ENCODE measurements at places on chromosomes 1 and 21. TPM values are rescaled to one million over a fixed set of nuclear protein-coding genes. Genes with fewer than 3 reads are reported as not detected.

Gene SAMSN1
- 42.9 TPM for total RNA-seq

Gene CD247
- total RNA-seq = 252 TPM

Gene ERICH3
- total RNA-seq = 5.2 TPM

Gene AMY1B
- 0.14 TPM for total RNA-seq

Gene HSPB7
- total RNA-seq = under 0.01 TPM

Gene GUCA2A
- 0.57 TPM for total RNA-seq

Gene SPATA21
- not detected for total RNA-seq

Gene NGF
- 0.47 TPM for total RNA-seq

Gene CLEC20A
- 0.28 TPM for total RNA-seq

Gene PDPN
- total RNA-seq = 5.4 TPM

Gene RER1
- 58.6 TPM for total RNA-seq

Gene STYXL2
- 0.24 TPM for total RNA-seq

DNA sequence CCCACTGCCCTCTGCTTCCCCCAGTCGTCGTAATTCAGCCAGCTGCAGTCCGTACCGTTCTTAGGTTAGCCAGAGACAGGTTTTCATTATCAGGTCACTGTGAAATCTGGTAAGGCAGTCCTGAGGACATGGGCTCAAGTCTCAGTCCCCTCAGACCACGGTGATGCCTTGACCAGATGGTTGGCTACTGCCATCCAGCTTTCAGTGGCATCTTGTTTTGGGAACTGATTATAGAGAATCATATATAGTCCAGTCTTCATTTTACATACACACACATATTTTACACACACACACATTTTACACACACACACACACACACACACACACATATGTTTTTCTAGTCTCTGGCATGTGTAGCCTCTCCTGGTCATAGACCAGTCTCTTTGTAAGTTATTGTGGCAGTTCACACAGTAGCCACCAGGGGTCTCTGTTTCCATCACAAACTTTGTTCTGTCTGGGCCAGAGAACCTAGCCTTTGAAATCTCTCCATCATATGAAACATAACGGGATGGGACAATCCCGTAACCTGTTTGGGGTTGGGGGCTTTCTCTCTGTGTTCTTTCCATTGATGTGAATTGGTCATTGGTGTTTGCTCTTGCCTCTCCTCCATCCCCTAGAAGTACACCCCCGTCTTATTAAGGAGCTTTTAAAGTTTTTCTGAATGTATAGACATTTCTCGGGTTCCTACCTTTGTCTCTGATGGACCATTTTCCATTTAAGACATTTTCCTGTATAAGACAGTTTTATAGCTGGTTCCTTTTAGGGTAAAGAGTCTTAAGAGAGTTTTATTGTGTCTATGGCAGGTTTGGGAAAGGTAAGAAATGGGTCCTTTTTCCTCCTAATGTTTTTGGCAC is 8.4 kb upstream of the IKBKE start:
- H3K27me3 ChIP-seq = no peaks in the 10 kb centered on the region
- H3K4me1 ChIP-seq = peaks cover under 1% of the 10 kb centered on the region
- H3K4me3 ChIP-seq = no peak overlapping the region
- peak; percentile 85 for DNase-seq

GRCh38 chr1:205168291-205168690 is 43.2 kb downstream of the DSTYK start:
- peaks cover 22% of the 10 kb centered on the region for H3K36me3 ChIP-seq
- H3K27me3 ChIP-seq = no peaks in the 10 kb centered on the region
- no peaks in the 10 kb centered on the region for H3K4me1 ChIP-seq
- no peak for DNase-seq
- no peak overlapping the region for H3K27ac ChIP-seq

DNA sequence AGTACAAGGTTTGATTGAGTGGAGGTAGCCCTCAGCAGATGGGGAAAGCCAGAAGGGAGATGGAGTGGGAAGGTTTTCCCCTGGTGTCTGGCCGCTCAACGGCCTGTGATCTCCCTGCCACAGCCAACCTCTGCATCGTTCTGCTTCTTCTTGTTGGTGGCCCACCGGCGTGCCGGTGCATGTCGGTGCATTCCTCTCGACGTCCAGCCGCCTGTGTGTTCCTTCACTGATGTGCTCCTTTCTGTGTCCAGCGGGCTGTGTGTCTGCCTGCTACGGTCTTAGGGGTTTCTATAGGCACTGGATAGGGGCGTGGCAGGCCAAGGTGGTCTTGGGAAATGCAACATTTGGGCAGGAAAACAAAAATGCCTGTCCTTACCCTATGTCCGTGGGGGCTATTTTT is 101.0 kb downstream of the XPR1 start:
- H3K4me3 ChIP-seq = no peak overlapping the region
- no peak for DNase-seq
- no peak overlapping the region for H3K27ac ChIP-seq
- no peaks in the 10 kb centered on the region for H3K36me3 ChIP-seq
- no peaks in the 10 kb centered on the region for H3K27me3 ChIP-seq
- H3K4me1 ChIP-seq = no peaks in the 10 kb centered on the region

DNA sequence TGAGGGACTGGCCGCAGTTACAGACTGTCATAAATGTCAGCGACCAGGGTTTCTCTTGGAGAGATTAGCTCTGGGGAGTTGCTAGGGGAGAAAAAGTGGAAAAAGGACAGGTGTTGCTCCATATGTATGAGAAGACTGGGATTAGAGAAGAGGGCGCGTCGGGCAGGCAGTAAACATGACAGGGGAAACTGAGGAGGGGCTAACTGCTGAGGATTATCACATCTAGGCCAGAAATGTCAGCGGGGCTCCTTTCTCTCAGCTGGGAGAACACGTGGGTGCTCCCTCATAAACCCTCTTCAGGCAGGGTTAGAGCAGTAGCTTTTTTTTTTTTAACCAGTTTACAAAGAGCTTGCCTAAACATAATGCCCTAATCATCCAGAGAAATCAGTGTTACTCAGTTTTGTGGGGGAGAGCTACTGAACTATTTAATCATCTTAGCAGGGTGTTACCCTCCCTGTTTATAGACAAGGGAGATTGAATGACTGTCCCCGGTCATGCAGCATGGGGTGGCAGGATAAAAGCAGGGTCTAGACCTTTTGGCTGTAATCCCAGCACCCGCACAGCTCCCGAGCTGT is 35.2 kb downstream of the ELAPOR1 start:
- H3K27me3 ChIP-seq = no peaks in the 10 kb centered on the region
- no peaks in the 10 kb centered on the region for H3K4me1 ChIP-seq
- H3K36me3 ChIP-seq = no peaks in the 10 kb centered on the region
- no peak for DNase-seq
- H3K4me3 ChIP-seq = no peak overlapping the region
- no peak overlapping the region for H3K27ac ChIP-seq

GRCh38 chr1:205466595-205467220 is 10.9 kb upstream of the BLACAT1 start:
- H3K36me3 ChIP-seq = no peaks in the 10 kb centered on the region
- H3K27ac ChIP-seq = no peak overlapping the region
- no peak for DNase-seq
- peaks cover 34% of the 10 kb centered on the region for H3K27me3 ChIP-seq

- H3K27me3 ChIP-seq = no peaks in the 10 kb centered on the region
- DNase-seq = peak; percentile 77
- H3K36me3 ChIP-seq = no peaks in the 10 kb centered on the region
- H3K27ac ChIP-seq = peak overlapping the region; percentile 77
Observed at GRCh38 chr1:32981003-32981901, 16.6 kb upstream of the RNF19B start.

GRCh38 chr1:231395076-231395997 is 26.8 kb downstream of the EGLN1 start:
- no peak overlapping the region for H3K4me3 ChIP-seq
- H3K4me1 ChIP-seq = no peaks in the 10 kb centered on the region
- H3K27ac ChIP-seq = no peak overlapping the region
- H3K36me3 ChIP-seq = no peaks in the 10 kb centered on the region

GRCh38 chr1:221137666-221138065 is 258.4 kb downstream of the HLX start:
- DNase-seq = no peak
- no peaks in the 10 kb centered on the region for H3K27me3 ChIP-seq
- no peaks in the 10 kb centered on the region for H3K4me1 ChIP-seq
- H3K36me3 ChIP-seq = no peaks in the 10 kb centered on the region

DNA sequence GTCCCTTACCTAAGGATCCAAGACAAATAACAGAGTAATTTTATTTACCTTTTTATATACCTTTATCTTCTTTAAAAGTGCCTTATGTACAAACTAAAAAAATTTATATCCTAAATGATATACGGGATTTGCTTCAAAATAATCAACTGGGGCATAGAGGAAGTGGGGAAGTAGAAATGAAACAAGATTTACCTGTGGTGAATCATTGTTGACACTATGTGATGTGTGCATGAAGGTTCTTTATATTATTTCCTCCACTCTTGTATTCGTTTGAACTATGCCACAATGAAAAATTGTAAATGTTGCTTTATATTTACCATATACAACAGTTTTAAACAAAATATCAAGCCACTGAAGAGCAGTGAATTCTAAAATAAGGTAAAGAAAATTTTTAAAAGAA is 13.0 kb downstream of the RGS7 start:
- no peak for DNase-seq
- H3K36me3 ChIP-seq = no peaks in the 10 kb centered on the region
- no peaks in the 10 kb centered on the region for H3K4me1 ChIP-seq
- no peak overlapping the region for H3K4me3 ChIP-seq

GRCh38 chr1:87004857-87005256 is 90.4 kb downstream of the HS2ST1 start:
- no peaks in the 10 kb centered on the region for H3K4me1 ChIP-seq
- H3K27me3 ChIP-seq = no peaks in the 10 kb centered on the region
- no peaks in the 10 kb centered on the region for H3K36me3 ChIP-seq
- no peak overlapping the region for H3K4me3 ChIP-seq
- H3K27ac ChIP-seq = no peak overlapping the region

DNA sequence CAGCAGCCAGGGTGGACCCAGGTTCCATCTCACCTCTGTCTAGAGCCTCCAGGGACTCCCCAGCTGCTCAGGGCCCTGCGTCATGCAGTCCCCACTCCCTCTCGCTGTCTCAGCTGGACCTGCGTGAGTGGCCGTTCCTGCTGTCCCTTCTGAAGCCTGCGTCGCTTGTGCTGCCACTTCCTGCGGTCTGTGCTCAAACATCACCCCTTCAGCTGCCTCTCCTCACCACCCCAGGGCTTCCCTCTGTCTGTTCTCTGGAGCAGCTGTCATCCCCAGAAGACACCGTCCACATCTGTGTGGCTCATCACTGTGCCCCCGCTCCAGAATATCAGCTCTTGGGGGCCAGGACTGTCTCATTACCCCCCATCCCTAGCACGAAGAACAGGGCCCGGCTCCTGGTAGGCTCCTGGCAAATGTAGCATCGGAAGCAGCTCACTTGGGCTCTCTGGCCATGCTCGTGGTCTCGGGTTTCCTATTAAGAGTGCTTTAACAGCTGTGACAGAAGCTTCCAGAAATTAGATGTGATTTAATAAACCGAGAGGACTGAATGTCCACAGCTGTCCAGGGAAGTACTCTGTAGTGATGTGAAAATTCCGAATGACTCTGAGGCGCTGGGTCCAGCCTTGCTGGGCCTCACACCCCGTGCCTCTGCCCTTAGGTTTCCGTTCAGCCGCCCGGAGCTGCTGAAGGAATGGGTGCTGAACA is 3.3 kb downstream of the THAP3 start:
- H3K4me3 ChIP-seq = no peak overlapping the region
- DNase-seq = no peak
- H3K27ac ChIP-seq = no peak overlapping the region
- peaks cover 10% of the 10 kb centered on the region for H3K4me1 ChIP-seq

- no peak overlapping the region for H3K4me3 ChIP-seq
- DNase-seq = no peak
- H3K27ac ChIP-seq = no peak overlapping the region
- no peaks in the 10 kb centered on the region for H3K27me3 ChIP-seq
- H3K36me3 ChIP-seq = no peaks in the 10 kb centered on the region
- H3K4me1 ChIP-seq = no peaks in the 10 kb centered on the region
Observed at GRCh38 chr1:56196839-56197238, 382.5 kb downstream of the PLPP3 start.

- H3K27ac ChIP-seq = no peak overlapping the region
- H3K4me3 ChIP-seq = no peak overlapping the region
- no peaks in the 10 kb centered on the region for H3K27me3 ChIP-seq
- no peaks in the 10 kb centered on the region for H3K36me3 ChIP-seq
Observed at GRCh38 chr1:222521299-222522104, 26.4 kb downstream of the HHIPL2 start.

DNA sequence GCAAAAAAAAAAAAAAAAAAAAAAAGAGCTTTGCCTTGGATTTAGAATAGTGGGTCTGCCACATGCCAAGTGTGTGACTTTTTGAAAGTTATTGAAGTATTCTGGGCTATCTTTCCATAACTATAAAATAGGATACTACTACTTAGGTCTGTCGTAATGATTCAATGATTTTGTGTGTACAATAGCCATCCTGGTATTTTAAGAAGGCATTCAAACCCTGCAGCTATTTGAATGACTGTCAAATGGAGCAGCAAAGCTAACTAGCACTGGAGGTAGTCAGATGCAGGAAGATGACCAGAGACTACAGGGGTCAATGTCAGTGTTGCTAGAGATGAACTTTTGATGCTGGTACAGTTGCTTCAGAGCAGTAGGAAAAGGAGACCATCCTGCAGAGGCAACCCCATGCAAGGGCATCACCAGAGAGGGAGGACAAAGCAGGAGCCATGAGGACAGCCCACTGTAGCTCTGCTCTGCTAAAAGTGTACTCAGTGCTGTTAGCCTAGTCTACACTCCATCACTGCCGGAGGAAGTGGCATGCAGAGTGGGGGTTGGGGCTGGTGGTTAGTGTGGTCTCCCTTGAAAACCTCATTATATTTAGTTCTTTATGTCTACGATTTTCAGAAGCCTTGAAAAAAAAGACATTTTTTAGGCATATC is 29.0 kb downstream of the DUSP10 start:
- H3K27ac ChIP-seq = peak overlapping the region; percentile 87
- no peaks in the 10 kb centered on the region for H3K36me3 ChIP-seq
- no peak overlapping the region for H3K4me3 ChIP-seq
- DNase-seq = peak; percentile 56
- no peaks in the 10 kb centered on the region for H3K27me3 ChIP-seq
- peaks cover 68% of the 10 kb centered on the region for H3K4me1 ChIP-seq

DNA sequence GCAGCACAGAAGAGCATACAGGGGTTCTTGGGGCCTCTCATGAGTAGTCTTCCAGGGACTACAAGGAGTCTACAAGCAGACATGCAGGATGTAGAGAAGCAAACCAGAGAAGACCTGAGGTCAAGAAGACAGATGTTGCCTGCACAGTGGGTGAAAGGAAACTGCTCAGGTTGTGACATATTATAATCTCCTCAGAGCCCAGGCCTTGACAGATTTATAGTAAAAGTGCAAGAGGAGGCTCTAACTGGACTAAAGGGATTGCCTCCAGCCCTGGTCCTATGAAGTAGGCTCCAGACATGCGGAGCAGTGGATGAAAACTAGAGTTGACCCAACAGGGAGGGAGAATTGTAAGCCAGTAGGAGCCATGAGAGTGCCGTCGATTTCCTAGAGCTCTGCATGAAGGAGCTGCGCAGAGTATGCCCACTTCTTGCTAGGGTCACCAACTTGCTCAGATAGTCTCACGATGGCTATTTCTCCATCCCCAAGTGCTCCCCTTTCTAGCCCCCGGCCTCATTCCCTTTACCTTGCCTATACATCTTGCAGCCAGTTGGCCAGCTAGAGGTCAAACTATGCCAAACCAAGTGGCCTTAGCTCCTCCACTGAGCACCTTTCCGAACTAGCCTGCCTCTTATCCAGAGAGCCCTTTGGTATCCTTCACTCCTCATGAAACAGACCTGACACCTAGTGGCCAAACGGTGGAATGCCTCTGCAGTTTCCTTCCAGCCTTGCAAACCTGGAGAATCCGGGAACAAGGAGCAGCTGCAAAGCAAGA is 36.2 kb upstream of the IPO9 start:
- no peak overlapping the region for H3K4me3 ChIP-seq
- no peaks in the 10 kb centered on the region for H3K27me3 ChIP-seq
- peak; percentile 59 for DNase-seq
- no peaks in the 10 kb centered on the region for H3K36me3 ChIP-seq

GRCh38 chr1:116498789-116499628 is 71.8 kb downstream of the CD58 start:
- H3K4me1 ChIP-seq = peaks cover 10% of the 10 kb centered on the region
- peak; percentile 77 for DNase-seq
- H3K36me3 ChIP-seq = no peaks in the 10 kb centered on the region

Data from thymus (tissue), 14 donors.